Left ventricle myocardium inferior (tissue), 1 donor: ENCODE measurements at places on chromosomes 3 and 15. TPM values are rescaled to one million over a fixed set of nuclear protein-coding genes. Genes with fewer than 3 reads are reported as not detected.

DNA sequence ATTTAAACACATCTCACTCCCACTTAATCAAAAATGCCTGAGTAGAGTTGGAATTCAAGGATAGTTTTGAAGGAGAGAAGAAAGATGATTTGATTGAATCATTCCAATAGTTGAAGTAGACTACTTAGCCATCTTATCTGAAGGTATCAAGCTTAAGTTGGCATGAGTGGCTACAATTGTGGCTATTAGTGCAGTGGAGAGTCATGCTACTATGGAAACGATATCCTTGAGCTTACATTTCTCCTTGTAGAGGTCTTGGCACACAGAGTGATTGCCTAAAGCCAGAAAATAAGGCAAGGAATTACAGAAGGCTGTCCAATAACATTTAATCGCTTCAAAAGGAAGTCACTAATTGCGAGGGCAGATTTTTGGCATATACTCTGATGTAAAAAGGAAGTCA, 1022.7 kb downstream of the IGSF11 start:
- no peak for DNase-seq

DNA sequence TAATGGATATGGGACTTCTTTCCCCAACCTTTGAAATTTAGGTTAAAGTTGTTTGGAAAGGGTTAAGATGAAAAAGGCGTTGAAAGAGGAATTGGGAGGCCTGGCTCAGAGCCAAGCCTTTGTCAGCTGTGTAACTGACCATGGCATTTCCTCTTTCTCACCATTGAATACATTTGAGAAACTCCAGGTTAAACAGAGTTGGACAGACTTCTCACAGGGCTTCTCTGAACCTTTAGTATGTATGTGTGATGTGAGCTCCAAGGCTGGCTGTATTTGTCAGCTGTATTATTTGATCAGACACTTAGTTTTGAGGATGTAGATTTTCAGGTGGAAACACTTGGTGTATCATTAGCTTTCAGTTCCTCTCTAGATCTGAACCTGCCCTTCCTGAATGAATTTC, 136.4 kb upstream of the GOLGA6L4 start:
- DNase-seq, result peak; percentile 39

- DNase-seq, result no peak
Observed at GRCh38 chr3:187774185-187774789, 29.0 kb upstream of the BCL6 start.

DNA sequence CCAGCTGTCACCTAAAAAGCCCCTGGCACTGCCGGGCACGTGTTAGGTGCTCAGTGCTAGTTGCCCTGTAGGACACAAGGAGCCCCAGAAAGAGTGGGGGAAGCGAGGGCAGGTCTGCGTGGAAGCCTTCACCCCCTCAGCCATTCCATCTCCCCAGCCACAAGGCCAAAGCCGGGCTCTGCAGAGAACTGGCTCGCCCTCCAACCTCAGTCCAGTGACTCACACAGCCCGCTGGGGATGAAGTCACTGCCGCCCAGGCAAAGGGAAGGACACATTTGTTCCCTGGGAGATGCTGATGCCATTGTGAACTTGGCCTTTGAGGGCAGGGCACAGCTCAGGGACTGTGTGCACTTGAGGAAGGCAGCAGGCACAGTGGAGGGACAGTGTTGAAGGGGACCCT, 48.1 kb downstream of the IQSEC1 start:
- peak; percentile 37 for DNase-seq

DNA sequence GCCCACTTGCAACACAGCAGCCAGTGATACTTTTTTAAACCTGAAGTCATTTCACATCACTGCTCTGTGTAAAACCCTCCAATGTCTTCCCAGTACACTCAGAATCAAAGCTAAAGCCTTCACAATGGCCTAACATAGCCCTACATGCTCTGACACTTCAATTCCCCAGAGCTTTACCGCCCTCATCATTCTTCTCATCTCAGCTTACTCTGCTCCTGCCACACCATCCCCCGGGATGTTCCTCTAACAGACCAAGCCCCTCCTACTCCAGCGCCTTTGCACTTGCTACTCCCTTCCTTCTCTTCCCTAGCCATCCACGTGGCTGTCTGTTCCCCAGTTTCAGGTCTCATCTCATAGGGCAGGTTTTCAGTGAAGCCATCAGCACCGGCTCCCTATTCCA, 194.0 kb downstream of the SSR3 start:
- DNase-seq, result no peak

GRCh38 chr3:47617086-47618010, 38.7 kb upstream of the CSPG5 start:
- no peak for DNase-seq

DNA sequence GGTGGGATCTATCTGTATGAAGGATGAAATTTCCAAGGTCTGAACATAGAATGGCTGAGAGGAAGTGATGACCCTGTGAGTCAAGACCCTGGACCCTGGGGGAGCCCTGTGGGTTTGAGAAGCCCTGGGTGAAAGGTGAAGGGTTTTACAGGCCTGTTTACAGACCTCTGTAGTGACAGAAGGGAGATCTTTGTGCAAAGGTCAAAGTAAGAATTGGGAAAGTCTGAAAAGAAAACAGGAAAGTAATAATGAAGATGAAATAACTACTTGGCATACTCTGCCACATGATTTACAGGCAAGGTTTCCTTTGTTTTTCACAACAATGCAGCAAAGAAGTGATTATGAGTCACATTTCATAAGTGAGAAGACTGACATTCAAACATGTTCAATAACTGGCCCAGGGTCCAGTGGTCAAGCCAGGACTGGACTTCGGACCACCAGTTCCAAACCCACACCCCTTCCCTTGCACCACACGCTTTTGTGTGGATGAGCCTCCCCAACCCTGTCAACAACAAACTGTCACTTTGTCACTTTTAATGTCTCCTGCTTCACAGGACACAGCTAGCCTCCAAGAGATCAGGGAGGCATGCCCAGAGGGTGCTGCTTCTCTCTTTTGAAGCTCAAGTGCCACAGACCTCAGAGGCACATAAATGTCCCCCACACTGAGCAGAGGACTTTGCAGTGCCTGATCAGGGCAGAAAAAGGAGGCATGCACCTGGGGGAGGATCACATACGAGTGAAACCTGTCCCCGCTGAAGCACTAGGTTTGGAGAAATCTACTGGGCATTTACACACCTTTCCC, 21.5 kb downstream of the CD86 start:
- DNase-seq, result no peak

- DNase-seq, result no peak
Observed at GRCh38 chr3:17491601-17492000, 250.8 kb downstream of the TBC1D5 start.

DNA sequence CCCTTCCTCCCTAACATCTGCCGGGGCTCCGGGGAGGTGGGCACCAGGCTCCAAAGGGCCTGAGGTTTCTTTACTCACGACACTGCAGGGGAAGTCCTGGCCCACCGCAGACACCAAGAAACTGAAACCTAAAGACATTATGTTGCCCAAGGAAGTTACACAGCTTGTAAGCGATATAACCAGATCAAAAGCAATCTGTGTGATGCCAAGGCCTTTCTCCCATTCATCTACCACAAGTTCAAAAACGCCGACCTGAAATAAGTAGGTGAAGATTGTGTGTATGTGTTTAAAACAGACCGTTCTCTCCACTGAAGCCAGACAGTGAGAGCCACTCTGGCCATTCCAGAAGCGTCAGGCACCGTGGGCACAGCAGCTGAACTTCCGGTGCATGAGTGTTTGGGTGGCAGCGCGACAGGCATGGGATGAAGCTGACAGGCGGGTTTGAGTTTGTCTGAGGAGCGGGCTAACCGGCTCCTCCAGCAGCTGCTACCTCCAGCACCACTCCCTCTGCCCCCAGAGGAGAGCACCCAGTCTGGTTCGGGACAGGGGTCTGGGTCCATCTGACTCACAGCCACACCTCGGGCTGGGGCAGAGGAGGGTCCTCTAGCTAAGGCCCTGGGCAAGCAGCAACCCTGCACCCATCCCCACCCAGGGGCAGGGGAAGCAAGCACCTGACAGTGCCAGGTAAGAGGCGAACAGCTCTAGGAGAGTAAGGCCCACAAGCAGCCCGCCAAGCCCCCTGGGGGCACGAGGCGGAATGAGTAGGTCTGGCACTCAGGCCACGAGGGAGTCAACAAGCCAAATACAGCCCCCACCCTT, 1.3 kb downstream of the TNK2 start:
- DNase-seq, result no peak

DNA sequence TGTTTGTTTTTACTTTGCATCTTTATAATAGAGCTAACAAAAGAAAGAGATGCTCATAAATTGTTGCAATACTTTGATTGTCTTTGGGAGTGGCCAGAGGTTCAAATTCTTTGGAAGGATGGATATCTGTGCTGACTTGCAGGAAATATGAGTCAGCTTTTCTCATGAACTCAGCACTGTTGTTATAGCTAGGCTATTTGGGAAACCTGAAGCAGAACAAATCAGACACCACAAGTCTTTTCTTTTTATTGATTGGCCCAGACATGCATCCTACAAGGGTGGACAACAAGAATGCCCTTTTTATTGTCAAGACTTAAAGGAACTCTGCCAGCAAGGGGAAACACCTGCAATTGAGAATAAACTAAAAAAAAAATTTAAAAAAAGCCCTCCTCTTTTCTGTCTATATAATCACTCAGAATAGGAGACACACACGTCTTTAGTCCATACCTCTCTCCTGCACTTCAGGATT, 4.6 kb upstream of the DENND4A start:
- DNase-seq, result no peak

GRCh38 chr3:17580901-17581300, 161.5 kb downstream of the TBC1D5 start:
- DNase-seq, result no peak

- no peak for DNase-seq
Observed at GRCh38 chr3:100150473-100150872, 36.2 kb upstream of the FILIP1L start.

DNA sequence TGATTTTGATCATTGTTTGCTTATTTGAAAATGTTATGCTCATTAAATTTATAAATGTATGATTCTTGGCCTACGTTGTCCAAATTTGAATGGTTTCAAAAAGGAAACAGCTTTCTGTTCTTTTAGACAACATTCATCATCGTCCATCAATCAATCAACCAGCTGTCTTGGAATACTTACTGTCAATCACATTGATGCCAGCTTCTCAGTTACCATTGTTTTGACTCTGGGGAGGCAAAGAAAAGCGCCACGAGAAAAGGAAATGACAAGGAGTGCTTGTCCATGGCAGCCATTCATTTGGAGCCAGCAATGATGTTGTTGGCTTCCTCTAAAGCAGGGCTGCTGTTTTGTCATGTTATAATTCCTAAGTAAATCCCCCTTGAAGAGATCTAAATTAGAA, 62.2 kb upstream of the TP63 start:
- DNase-seq, result no peak

DNA sequence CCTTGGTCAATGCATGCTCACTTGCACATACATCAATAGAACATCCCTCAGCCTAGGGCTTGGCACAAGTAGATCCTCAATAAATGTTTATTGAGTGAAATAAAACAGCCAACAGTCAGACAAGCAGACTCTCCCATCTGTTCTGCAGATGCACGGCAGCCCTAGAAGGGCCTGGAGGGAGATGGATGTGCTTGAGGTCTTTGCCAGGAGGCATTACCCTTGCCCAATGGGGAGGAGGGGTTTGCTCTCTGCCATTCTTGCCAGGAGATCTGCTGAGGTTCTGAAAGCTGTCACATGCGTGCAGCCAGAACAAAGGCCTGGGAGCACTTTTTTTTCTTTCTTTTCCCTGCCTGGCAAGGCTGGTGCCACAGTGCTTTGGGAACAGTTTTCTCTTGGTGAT, 349.3 kb upstream of the THRB start:
- no peak for DNase-seq

GRCh38 chr3:33167716-33168336, 50.8 kb downstream of the SUSD5 start:
- no peak for DNase-seq

DNA sequence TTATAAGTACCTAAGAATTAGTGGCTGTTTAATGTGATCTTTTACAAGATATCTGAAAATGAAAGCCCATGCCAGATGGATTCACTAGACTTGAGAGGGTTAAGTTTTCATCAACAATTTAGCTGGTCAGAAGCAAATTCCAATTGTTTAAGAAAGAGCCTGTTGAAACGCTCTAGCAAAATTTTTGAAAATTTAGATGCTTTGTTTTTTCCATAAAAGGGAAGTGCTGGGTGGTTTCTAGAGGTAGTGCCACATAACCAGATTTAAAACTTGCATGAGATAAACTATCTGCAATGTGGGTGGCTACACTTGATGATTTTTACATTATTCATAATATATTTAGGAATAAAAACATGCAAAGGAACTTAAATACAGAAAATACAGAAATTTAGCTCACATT, 48.5 kb upstream of the SKIL start:
- no peak for DNase-seq

DNA sequence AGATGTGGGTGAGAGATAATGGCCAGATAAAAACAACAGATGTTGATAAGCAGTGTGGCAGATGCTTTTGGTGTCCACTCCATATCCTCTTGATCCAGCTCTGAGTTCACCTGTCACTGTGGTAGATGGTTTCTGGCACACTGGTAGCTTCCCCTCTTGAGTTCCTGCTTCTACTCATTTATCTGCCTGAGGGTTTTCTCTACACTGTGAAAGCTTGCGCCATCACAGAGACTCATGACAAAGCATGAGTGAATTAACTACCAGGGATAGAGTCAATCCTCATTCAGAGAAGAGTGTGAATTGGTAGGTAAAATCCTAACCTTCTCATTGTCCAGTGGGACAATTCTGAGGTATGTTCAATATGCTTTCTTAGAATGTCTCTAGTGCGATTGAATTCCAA, 50.0 kb upstream of the ARHGEF26 start:
- no peak for DNase-seq

DNA sequence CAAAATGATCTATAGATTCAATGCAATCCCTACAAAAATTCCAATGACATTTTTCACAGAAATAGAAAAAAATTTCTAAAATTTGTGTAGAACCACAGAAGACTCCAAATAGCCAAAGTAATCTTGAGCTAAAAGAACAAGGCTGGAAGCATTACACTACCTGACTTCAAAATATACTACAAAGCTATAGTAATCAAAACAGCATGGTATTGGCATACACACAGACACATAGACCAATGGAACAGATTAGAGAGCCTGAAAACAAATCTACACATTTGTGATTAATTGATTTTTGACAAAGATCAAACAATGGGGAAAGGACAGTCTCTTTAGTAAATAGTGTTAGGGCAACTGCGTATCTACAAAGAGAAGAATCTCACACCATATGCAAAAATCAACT, 45.3 kb upstream of the RYK start:
- DNase-seq, result no peak

ANXA2 gene
- 123 TPM for total RNA-seq

AGTR1 gene
- 1.2 TPM for total RNA-seq

ISG20 gene
- total RNA-seq, result 3.1 TPM

GOLGA6D gene
- total RNA-seq, result not detected

IL20RB gene
- 0.44 TPM for total RNA-seq

ZNF620 gene
- total RNA-seq, result 2.3 TPM
